Effector memory CD4-positive, alpha-beta T cell (primary cell): ENCODE measurements at places on chromosomes 2 and 18.

DNA sequence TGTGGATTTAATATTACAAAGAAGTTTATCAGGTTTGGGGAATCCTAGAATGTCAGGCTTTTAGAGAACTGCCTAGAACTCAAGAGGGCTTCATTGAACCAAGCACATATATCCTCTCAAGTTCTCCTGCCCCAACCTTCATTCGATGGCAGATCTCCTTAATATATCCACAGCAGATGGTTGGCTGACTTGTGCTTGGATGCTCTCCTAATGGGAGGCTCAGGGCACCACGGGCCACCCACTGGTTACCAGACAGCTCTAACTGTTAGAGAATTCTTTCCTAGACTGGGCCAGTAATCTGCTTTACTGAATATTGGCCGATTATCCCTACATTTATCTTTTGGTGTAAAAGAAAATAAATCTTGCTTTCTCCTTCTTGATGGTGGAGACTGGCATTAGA, 87.2 kb upstream of the ATP8B1 start:
- no peak for DNase-seq

DNA sequence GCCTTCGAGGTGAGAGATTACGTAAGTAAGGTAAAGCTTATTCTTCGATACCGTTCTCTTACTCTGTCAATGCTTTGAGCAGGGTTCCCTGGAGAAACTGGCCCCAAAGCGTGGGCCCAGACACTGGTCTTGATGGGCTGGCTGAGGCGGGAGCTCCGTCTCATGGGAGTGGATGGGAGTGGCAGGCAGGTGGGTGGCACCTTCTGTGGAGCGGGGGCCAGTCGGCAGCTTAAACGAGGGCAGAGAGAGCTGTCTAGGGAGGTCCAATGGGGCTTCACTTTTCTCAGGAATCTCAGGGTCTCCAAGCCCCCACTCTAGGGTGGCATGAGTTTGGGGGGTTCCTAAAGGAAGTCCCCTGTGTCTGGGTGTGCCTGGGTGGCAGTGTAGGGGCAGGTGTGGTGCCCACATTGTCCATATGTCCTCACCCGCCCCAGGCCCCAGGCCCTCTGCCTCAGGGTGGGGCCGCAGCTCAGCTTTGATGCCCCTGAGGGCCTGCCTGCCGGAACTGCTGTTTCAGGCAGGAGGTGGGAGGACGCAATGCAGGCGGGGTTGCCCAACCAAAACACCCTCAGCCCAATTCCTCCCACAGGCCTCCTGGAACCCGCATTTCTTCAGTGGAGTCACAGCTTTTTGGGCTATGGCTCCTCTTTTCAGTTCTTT, 32.5 kb upstream of the FOSL2 start:
- DNase-seq = no peak

GRCh38 chr2:163135256-163135655, 296.7 kb upstream of the KCNH7 start:
- no peak for DNase-seq

DNA sequence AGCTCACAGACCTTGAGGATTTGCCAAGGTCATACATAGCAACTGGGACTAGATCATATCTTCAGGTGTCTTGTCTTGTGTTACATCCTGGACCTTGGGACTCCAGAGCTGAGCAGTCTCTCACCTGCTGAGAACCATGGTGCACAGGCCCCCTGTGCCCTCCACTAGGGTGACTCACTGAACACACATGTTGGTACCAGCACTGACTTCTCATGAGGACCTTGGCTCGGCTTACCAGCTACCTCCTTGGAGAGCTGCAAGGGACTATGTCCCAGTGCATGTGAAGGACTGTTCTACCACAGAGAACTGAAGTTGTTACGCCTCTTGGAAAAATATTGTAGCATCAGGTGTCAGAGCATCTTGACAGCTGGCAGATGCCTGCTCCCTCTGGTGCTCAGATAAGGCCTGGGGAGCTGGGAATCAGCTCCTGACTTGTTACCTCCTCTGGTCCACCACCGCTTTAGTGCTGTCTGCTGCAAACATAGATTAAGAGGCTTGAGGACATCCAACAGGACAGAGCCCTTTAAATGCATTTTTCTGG, 72.1 kb downstream of the WDSUB1 start:
- no peak for DNase-seq

GRCh38 chr2:239751679-239752355, 273.3 kb downstream of the NDUFA10 start:
- no peak for DNase-seq
